ENCODE measurements at places on chromosomes 2 and 18. TPM values are rescaled to one million over a fixed set of nuclear protein-coding genes. Genes with fewer than 3 reads are reported as not detected.
A peak's percentile ranks its signal among the peaks of the same experiment; 100 is the strongest.

CTIF gene
- 2.9 TPM for total RNA-seq

PPIL3 gene
- total RNA-seq = 23.1 TPM

UGT1A8 gene
- total RNA-seq = not detected

PIAS2 gene
- 36.3 TPM for total RNA-seq

SCN3A gene
- total RNA-seq = not detected

- H3K4me3 ChIP-seq = no peak overlapping the region
- H3K4me1 ChIP-seq = peaks cover 78% of the 10 kb centered on the region
- peak overlapping the region; percentile 71 for H3K27ac ChIP-seq
- no peaks in the 10 kb centered on the region for H3K27me3 ChIP-seq
- DNase-seq = peak; percentile 76
- no peaks in the 10 kb centered on the region for H3K36me3 ChIP-seq
These were observed 73.8 kb downstream of the HDAC4 start for GRCh38 chr2:239326831-239327535.

- H3K27ac ChIP-seq = no peak overlapping the region
- no peak overlapping the region for H3K4me3 ChIP-seq
- H3K4me1 ChIP-seq = no peaks in the 10 kb centered on the region
- H3K36me3 ChIP-seq = no peaks in the 10 kb centered on the region
- no peak for DNase-seq
These were observed 170.3 kb downstream of the GFPT1 start for GRCh38 chr2:69216535-69217332.

GRCh38 chr2:172693037-172693436, 42.6 kb upstream of the RAPGEF4 start:
- no peaks in the 10 kb centered on the region for H3K27me3 ChIP-seq
- H3K27ac ChIP-seq = no peak overlapping the region
- H3K4me1 ChIP-seq = peaks cover 16% of the 10 kb centered on the region
- H3K36me3 ChIP-seq = no peaks in the 10 kb centered on the region

DNA sequence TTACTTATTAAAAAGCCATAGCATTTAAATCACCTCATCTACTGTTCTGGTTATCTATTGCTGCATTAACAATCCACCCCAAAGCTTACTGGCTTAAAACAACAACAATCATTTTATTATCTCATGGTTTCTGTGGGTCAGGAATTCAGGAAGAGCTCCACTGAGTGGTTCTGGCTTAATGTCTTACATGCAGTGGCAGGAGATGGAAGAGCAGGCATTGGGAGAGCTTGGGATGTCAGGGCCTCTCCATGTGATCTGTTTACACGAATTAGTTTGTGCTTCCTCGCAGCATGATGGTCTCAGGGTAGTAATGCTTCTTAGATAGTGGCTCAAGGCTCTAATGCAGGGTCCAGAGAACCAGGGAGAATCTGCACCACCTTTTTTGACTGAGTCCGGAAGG, 14.4 kb upstream of the REL start:
- H3K27me3 ChIP-seq = no peaks in the 10 kb centered on the region
- H3K36me3 ChIP-seq = no peaks in the 10 kb centered on the region
- DNase-seq = no peak
- peaks cover 17% of the 10 kb centered on the region for H3K4me1 ChIP-seq
- no peak overlapping the region for H3K4me3 ChIP-seq

DNA sequence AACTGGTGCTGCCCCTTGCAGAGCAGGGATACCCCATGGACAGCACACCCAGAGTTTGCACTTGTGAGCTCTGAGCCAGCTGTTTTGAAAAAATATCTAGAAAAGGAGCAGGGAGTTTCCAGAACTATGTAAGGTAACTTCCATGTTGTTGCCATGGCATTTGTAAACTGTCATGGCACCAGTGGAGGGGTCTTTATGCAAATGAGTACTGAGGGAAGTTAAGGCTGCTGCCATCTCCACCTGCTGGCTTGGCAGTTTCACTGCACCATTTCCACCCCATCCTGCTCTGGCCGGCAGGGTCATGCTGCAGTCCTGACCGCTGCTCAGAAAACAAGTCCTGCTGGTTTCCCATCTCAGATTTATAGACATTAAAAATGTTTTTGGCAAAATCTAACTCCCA, 52.3 kb upstream of the SNTG2 start:
- no peak for DNase-seq
- H3K4me3 ChIP-seq = no peak overlapping the region
- H3K27ac ChIP-seq = no peak overlapping the region
- no peaks in the 10 kb centered on the region for H3K4me1 ChIP-seq
- H3K36me3 ChIP-seq = no peaks in the 10 kb centered on the region

- no peaks in the 10 kb centered on the region for H3K27me3 ChIP-seq
- no peaks in the 10 kb centered on the region for H3K4me1 ChIP-seq
- H3K27ac ChIP-seq = no peak overlapping the region
- H3K4me3 ChIP-seq = no peak overlapping the region
- no peaks in the 10 kb centered on the region for H3K36me3 ChIP-seq
These were observed 354.6 kb downstream of the NCKAP5 start for GRCh38 chr2:133213651-133214050.

DNA sequence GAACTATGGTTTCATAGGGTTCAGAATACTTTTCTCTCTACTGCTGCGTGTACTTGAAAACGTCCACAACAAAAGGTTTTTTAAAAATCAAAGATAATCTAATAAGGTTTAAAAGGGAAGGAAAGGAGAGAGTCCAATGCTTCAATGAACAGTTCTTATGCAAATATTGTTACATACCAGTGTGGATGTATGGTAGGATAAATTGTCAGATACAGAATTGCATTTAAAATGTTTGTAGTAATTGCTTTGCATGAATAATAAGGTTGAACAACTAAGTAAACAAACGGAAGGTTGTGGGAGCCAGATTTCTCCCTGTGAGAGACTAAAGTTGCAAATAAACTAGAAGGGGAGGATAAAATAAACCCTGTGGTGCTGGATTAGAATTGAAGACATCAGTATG, 53.8 kb upstream of the RBBP8 start:
- no peaks in the 10 kb centered on the region for H3K36me3 ChIP-seq
- no peak overlapping the region for H3K4me3 ChIP-seq
- no peaks in the 10 kb centered on the region for H3K27me3 ChIP-seq
- H3K4me1 ChIP-seq = no peaks in the 10 kb centered on the region
- DNase-seq = no peak
- no peak overlapping the region for H3K27ac ChIP-seq

- no peak for DNase-seq
- H3K4me1 ChIP-seq = peaks cover 6% of the 10 kb centered on the region
- no peaks in the 10 kb centered on the region for H3K36me3 ChIP-seq
- no peaks in the 10 kb centered on the region for H3K27me3 ChIP-seq
These were observed 96.7 kb downstream of the ZNF516 start for GRCh38 chr18:76398295-76398694.

DNA sequence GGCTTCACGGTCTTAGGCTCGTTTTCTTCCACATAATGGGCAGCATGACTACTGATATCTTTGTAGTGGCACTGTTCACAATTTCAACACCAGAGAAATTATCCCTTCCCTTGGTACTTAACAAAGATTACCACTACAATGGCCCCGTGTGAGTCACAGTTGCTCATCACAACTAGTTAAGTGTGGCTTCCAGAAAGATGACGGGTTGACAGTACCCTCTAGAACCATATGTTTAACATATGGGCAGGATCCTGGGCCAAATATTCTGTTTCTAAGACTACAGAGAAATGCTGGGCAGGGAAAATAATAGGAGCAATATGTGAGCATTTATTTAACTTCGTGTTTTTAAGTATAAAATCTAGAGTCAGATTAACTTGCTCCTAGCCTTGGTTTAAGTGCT, 780.1 kb upstream of the LINC00305 start:
- no peak for DNase-seq
- H3K27ac ChIP-seq = no peak overlapping the region
- H3K27me3 ChIP-seq = no peaks in the 10 kb centered on the region
- no peak overlapping the region for H3K4me3 ChIP-seq
- no peaks in the 10 kb centered on the region for H3K4me1 ChIP-seq

GRCh38 chr18:59870623-59871130, 29.1 kb upstream of the PMAIP1 start:
- H3K36me3 ChIP-seq = no peaks in the 10 kb centered on the region
- no peaks in the 10 kb centered on the region for H3K27me3 ChIP-seq
- H3K4me1 ChIP-seq = no peaks in the 10 kb centered on the region
- DNase-seq = no peak
- no peak overlapping the region for H3K4me3 ChIP-seq
- H3K27ac ChIP-seq = no peak overlapping the region

- no peak overlapping the region for H3K4me3 ChIP-seq
- H3K27me3 ChIP-seq = no peaks in the 10 kb centered on the region
- no peaks in the 10 kb centered on the region for H3K4me1 ChIP-seq
These were observed 8.6 kb upstream of the ZNF407 start for GRCh38 chr18:74589021-74589420.

DNA sequence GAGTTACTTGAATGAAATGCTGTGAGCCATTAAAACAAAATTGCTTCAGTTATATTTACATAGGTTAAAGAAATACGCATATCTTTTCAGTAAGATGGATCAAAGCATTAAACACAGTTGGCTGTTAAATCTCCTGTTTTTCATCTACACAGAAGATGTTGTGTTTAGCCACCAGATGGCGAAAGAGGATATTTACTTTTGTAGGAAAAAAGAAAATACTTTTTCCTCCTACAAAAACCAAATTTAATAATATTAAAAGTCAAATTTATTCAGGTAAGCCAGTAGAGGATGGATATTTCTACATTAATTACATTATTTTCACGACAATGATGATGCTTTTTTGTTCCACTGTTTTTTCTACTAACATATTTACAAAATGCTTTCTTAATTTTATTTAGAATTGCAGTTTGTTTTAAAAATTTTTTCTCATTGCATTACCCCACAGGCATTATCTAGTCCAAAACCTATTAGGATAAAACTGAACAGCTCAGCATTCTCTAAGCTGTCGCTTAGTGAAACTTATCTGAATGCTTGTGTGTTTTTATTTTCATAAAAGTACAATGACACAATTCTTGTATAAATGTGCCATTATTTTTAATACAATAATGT, 173.7 kb downstream of the ASXL3 start:
- H3K4me3 ChIP-seq = no peak overlapping the region
- no peaks in the 10 kb centered on the region for H3K27me3 ChIP-seq
- no peaks in the 10 kb centered on the region for H3K36me3 ChIP-seq
- no peaks in the 10 kb centered on the region for H3K4me1 ChIP-seq

GRCh38 chr2:54691445-54692135, 31.9 kb upstream of the EML6 start:
- H3K36me3 ChIP-seq = no peaks in the 10 kb centered on the region
- no peak overlapping the region for H3K4me3 ChIP-seq

DNA sequence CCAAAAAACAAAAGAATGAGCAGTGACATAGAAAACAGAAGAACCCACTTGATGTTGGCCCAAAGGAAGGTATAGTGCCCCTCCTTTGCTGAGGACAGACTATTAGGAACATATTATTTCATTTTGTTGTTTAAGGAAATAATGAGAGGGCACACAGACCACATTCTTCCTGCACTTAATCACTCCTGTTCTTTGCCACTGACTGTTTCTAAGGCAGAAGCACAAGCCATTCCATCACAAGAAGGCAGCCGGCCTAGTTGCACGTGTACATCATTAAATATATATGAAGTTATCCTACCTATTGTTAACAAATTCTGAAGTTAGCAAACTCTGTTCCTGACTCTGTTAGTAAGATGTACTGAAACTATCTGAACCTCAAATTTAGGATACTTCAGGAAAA, 110.0 kb downstream of the LNPK start:
- no peaks in the 10 kb centered on the region for H3K36me3 ChIP-seq
- H3K4me1 ChIP-seq = no peaks in the 10 kb centered on the region
- DNase-seq = no peak
- no peak overlapping the region for H3K27ac ChIP-seq

DNA sequence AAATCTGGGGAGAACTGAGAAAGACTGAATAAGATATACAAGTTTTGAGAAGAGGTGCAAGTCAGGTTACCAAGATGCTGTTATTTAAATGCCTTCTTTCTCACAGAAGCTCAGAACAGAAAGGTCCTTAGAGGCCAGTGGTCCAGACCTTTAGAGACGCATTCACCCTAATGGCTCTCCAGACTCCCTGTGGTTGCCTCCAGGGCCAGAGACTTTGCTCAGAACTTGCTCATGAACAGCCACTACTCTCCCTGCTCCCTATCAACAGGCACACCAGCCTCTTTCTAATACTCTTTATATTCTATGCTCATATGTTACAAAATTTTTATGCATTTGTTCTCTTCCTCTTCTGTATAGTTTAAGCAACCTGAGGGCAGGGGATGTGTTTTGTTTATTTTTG, 349.0 kb upstream of the TNP1 start:
- H3K4me3 ChIP-seq = no peak overlapping the region
- H3K4me1 ChIP-seq = no peaks in the 10 kb centered on the region
- H3K27ac ChIP-seq = no peak overlapping the region

DNA sequence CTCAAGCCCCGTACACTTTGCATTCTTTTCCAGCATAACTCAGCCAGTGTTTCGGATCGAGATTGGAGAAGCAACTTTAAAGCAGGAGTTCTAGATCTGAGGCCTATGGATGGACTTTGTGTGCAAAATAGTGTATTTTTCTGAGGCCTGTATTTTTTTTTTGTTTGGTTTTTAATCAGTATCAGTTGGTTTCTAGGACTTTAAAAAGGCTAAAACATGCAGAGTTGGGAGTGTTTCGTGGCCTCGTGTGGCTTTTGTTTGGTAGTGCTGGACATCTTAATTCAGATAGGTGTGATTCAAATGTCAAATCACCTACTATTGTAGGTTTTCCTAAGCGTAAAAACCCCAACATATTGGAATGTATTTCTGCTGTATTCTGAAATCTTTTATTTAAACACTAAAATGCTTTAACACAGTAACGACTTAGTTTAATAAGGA, 282 bp upstream of the PUS10 start:
- peak overlapping the region; percentile 85 for H3K27ac ChIP-seq
- peaks cover 10% of the 10 kb centered on the region for H3K4me1 ChIP-seq
- no peaks in the 10 kb centered on the region for H3K27me3 ChIP-seq
- H3K4me3 ChIP-seq = peak overlapping the region; percentile 64
- peaks cover 5% of the 10 kb centered on the region for H3K36me3 ChIP-seq

- H3K36me3 ChIP-seq = no peaks in the 10 kb centered on the region
- H3K27me3 ChIP-seq = no peaks in the 10 kb centered on the region
- no peak overlapping the region for H3K27ac ChIP-seq
- no peak for DNase-seq
These were observed 325.1 kb downstream of the RND3 start for GRCh38 chr2:150162241-150162942.
